ENCODE measurements at places on chromosomes 5 and 9. TPM values are rescaled to one million over a fixed set of nuclear protein-coding genes. Genes with fewer than 3 reads are reported as not detected.

IFNK gene
- not detected for total RNA-seq

NR5A1 gene
- total RNA-seq, result not detected

OSMR gene
- total RNA-seq, result 21.2 TPM

BTNL8 gene
- total RNA-seq, result not detected

GRXCR2 gene
- not detected for total RNA-seq

GHR gene
- 0.97 TPM for total RNA-seq

MAMDC2 gene
- 31.2 TPM for total RNA-seq

QRFP gene
- not detected for total RNA-seq

KCNV2 gene
- total RNA-seq, result not detected

INSL4 gene
- total RNA-seq, result not detected

MACIR gene
- total RNA-seq, result 6.0 TPM

EQTN gene
- not detected for total RNA-seq

ZDHHC11B gene
- total RNA-seq, result not detected

ZNF608 gene
- total RNA-seq, result 7.3 TPM

TLX3 gene
- not detected for total RNA-seq

ABL1 gene
- total RNA-seq, result 65.1 TPM

NUTM2G gene
- not detected for total RNA-seq

OTULINL gene
- total RNA-seq, result 0.49 TPM

Measured in bladder microvascular endothelial cell (primary cell).